ENCODE measurements at places on chromosomes 11 and 22. TPM values are rescaled to one million over a fixed set of nuclear protein-coding genes. Genes with fewer than 3 reads are reported as not detected.

- H3K4me1 ChIP-seq, result peaks cover 6% of the 10 kb centered on the region
- peak; percentile 54 for DNase-seq
- peak overlapping the region; percentile 30 for H3K27ac ChIP-seq
- H3K4me3 ChIP-seq, result peak overlapping the region; percentile 71
- no peaks in the 10 kb centered on the region for H3K36me3 ChIP-seq
Measured at GRCh38 chr11:17352950-17353820, 1.6 kb downstream of the NCR3LG1 start.

- H3K36me3 ChIP-seq, result no peaks in the 10 kb centered on the region
- no peak for DNase-seq
- no peak overlapping the region for H3K27ac ChIP-seq
- H3K27me3 ChIP-seq, result no peaks in the 10 kb centered on the region
Measured at GRCh38 chr11:101034076-101034475, 95.5 kb downstream of the PGR start.

GRCh38 chr22:41285441-41285819 is 557 bp downstream of the RANGAP1 start:
- peak overlapping the region; percentile 92 for H3K27ac ChIP-seq
- peaks cover 37% of the 10 kb centered on the region for H3K36me3 ChIP-seq
- DNase-seq, result peak; percentile 64
- H3K4me1 ChIP-seq, result peaks cover 53% of the 10 kb centered on the region

DNA sequence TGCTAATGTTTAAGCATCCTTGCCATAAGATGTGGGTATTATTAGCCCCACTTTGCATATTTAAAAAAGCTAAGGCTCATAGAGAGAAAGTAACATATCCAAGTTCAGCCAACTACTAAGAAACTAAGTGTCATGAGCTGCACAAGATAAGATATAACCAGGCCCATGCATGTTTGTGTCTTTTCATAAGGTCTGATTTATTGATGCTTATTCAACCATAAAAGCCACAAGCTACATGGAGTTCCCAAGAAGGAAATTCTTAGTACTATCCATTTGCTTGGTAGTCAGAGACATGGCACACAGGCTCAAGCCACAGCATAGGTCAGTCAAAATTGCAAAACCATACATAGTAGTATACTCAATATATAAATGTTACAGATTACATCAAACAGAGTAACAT is 488.5 kb downstream of the SOX6 start:
- DNase-seq, result no peak
- no peaks in the 10 kb centered on the region for H3K36me3 ChIP-seq
- peaks cover 18% of the 10 kb centered on the region for H3K27me3 ChIP-seq
- H3K27ac ChIP-seq, result no peak overlapping the region
- no peaks in the 10 kb centered on the region for H3K4me1 ChIP-seq

GRCh38 chr11:8269636-8270035 is 6.0 kb upstream of the LMO1 start:
- DNase-seq, result no peak
- peaks cover 3% of the 10 kb centered on the region for H3K4me1 ChIP-seq
- no peaks in the 10 kb centered on the region for H3K27me3 ChIP-seq
- H3K36me3 ChIP-seq, result no peaks in the 10 kb centered on the region

Gene SLC37A2
- total RNA-seq, result 5.1 TPM

Gene OR8B4
- not detected for total RNA-seq

DNA sequence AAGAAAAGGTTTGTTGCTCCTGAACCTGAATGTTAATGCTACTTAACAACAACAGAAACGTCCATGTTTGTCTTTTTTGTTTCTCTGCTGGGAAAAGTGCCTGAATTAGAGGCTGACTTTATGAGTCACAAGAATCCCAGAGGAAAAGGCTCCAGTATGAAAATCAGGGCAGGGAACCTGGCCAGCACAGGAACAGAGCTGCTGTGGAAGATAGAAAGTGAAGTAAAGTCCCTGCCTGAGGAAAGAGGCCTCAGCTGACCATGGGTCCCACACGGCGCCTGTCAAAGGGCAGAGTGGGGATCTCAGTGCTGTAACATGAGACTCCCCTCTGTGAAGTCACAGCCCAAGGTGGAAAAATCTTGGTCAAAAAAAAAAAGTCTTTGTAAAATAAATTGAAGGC is 632.3 kb upstream of the CCDC90B start:
- H3K36me3 ChIP-seq, result no peaks in the 10 kb centered on the region
- H3K27me3 ChIP-seq, result 0 out of 2 replicates have a peak, but pooled peaks cover 3% of the 10 kb centered on the region

Gene RAG2
- total RNA-seq, result not detected

Gene LYVE1
- total RNA-seq, result 0.34 TPM

DNA sequence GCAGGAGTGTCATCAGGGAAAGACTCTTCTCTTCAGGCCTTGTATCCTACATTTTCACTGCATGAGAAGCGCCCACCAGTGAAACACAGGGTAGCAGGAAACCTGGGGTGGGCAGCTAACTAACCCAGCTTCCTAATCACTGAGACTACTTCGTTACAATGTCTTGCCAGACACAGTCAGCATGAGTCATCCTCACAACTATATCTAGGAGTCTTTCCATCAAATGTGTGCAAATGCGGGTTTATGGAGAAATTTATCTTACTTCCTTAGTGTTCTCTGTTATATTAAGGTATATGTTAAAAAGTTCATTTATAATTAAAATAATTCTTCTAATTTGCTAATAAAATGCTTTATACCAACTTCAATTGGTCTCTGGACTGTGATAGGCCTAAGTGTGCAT is 79.9 kb upstream of the RAB1B start:
- no peak for DNase-seq
- H3K27me3 ChIP-seq, result no peaks in the 10 kb centered on the region
- H3K4me3 ChIP-seq, result no peak overlapping the region
- H3K36me3 ChIP-seq, result no peaks in the 10 kb centered on the region

DNA sequence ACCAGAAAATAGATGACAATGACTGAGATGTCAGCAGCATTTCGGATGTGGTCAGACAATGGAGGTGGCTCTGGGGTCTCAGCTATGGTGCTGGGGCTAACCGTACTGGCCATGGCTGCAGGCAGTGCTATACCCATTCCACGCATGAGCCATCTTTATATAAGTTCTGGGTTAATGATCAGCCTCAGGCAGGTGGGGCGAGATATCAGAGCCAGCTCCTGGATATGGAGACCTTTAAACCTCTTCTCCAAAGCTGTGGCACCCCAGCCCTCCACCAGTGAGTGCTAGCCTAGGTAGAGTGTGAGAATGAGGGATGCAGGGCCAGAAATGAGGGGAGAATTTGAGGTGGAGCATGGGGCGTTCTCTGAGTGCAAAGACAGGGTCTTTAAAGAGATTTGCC is at the start of gene SLC5A4:
SLC5A4 (minus strand) TSS at position 131 of the 400 bp plus-strand sequence; CDS start at position 113, 18 bp downstream.
- H3K4me3 ChIP-seq, result no peak within 1 kb of the TSS
- no peaks in the 10 kb centered on the region for H3K4me1 ChIP-seq
- no peak within 1 kb of the TSS for H3K27ac ChIP-seq
- DNase-seq, result no peak

GRCh38 chr11:62439785-62440602 is 21.2 kb downstream of the SCGB1A1 start:
- no peak overlapping the region for H3K4me3 ChIP-seq
- no peak overlapping the region for H3K27ac ChIP-seq
- no peaks in the 10 kb centered on the region for H3K36me3 ChIP-seq

Gene YPEL1
- 3.1 TPM for total RNA-seq

DNA sequence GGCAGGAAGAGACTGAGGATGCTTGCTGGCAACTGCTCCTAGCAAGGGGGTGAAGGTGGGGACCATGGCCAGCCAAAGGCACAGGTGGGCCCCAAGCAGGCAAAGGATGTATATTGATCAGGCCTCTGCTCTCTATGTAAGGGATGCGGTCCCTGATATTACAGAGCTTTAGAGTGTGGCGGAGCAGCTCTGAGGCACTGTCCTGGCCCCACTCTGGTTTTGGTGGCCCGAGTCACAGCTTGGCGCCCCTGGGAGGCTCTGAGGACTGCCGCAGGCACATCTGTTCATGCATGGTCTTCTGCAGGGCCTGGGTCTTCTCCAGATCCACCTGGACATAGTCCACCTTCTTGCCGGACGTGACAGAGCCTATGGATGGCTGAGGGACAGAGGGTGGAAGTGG is 45.5 kb downstream of the GAB4 start:
- no peak overlapping the region for H3K27ac ChIP-seq
- DNase-seq, result no peak
- H3K4me3 ChIP-seq, result no peak overlapping the region

DNA sequence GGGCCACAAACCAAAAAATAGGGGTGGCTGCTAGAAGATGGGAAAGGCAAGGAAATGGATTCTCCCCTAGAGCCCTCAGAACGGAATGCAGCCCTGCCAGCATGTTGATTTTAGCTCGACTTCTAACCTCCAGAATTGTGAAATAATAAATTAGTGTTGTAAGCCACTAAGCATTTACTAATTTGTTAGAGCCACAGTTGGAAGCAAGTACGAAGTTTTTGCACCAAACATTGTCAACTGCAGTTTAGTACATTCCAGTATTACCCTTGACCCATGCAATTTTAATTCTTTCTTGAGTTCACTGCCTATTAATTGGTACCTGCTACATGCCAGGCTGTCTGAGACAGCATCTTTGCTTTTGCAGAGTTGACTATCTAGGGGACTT is 32.2 kb downstream of the PARVA start:
- no peaks in the 10 kb centered on the region for H3K27me3 ChIP-seq
- H3K4me3 ChIP-seq, result no peak overlapping the region
- peaks cover 5% of the 10 kb centered on the region for H3K4me1 ChIP-seq
- H3K36me3 ChIP-seq, result no peaks in the 10 kb centered on the region
- no peak for DNase-seq

DNA sequence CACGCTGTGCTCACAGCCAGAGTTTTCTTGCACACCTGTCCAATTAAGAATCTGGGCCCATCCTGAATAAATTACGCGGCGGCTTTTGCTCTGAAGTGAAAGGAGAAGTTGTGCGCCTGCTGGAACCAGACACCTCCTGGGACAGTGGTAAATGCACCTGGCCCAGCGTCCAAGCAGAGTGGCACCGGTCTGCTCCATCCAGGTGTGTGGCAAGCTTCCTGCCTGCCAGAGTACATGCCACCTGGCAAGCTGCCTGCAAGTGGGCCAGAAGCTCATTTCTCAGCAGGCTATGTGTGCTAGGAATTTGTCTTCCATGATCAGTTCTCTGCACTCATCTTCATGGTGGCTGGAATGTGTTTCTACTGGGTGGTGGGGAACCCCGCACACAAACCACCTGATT is 660.6 kb downstream of the ETS1 start:
- DNase-seq, result no peak
- H3K27ac ChIP-seq, result no peak overlapping the region
- no peaks in the 10 kb centered on the region for H3K36me3 ChIP-seq
- H3K4me1 ChIP-seq, result no peaks in the 10 kb centered on the region
- no peak overlapping the region for H3K4me3 ChIP-seq
- no peaks in the 10 kb centered on the region for H3K27me3 ChIP-seq

- H3K27me3 ChIP-seq, result no peaks in the 10 kb centered on the region
- peaks cover 34% of the 10 kb centered on the region for H3K4me1 ChIP-seq
Measured at GRCh38 chr11:73225851-73226250, 7.8 kb downstream of the P2RY2 start.

DNA sequence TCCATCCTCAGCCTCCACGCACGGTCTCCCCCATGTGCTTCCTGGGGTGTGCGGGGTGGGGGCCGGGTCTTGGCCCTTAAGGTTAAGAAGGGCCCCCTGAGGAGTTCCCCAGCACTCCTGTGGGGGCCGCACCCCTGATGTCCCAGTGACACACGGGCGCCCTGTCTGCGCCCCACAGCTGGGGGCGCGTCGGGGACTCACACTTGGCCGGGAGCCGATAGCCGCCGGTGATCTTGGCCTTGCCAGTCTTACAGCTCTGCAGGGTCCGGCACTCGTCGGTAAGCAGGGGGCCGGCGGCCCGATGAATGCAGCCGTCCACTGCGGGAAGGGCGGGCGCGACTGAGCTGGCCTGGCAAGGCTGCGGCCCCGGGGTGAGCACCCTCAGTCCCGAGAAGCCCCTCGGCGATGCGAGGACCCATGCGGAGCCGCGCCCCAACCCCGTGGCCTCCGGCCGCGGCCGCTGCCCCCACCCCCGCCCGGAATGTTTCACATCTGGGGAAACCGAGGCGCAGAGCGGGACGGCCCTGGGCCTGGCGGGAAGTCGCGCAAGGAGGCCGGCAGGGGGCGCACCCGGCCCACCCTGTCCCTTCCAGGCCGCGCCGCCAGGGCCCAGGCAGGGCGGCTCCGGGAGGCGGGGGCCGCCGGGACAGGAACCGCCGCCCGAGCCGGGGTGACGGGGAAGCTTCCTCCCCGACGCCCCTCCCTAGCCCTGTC is 13.9 kb downstream of the OTUB1 start:
- H3K36me3 ChIP-seq, result peaks cover 5% of the 10 kb centered on the region
- H3K27ac ChIP-seq, result no peak overlapping the region
- no peak overlapping the region for H3K4me3 ChIP-seq
- DNase-seq, result no peak
- peaks cover 5% of the 10 kb centered on the region for H3K4me1 ChIP-seq

DNA sequence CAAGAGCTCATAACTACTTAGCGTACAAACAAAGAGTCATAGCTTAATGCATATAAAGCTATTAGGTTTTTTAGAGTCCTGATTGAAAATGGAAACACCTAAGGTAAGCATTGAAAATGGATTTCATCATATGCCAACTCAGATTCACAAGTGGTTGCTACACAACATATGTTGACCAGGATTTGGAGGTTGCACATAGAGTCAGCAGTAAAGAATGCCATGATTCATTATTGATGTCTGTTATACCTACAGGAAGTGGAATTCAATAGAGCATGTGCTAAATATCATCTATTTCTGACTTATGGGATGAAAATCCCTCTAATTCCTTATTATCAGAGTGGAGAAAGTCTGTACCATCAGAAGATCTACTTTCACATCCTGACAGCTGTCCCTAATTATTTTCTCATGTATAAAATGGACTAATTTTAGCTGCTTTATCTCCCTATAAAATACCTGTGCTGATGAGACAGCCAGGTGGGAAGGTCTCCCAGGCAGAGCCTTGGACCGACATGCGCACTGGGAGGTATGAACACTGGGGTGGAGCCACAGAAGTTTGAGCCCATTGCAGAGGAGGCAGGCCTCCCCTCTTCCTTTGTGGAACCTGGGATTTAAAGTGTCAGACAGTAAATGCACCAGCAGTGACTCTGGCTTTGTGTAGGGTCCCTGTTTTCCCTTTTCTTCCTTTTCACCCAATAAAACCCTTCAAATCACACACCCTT is 204.2 kb downstream of the AASDHPPT start:
- H3K4me3 ChIP-seq, result no peak overlapping the region
- H3K27me3 ChIP-seq, result no peaks in the 10 kb centered on the region
- H3K27ac ChIP-seq, result no peak overlapping the region
- H3K36me3 ChIP-seq, result no peaks in the 10 kb centered on the region

- no peak for DNase-seq
- no peaks in the 10 kb centered on the region for H3K4me1 ChIP-seq
- no peak overlapping the region for H3K4me3 ChIP-seq
- no peaks in the 10 kb centered on the region for H3K36me3 ChIP-seq
- no peaks in the 10 kb centered on the region for H3K27me3 ChIP-seq
Measured at GRCh38 chr11:76620489-76620888, 50.1 kb downstream of the LRRC32 start.

- no peak overlapping the region for H3K4me3 ChIP-seq
- H3K36me3 ChIP-seq, result no peaks in the 10 kb centered on the region
- DNase-seq, result no peak
Measured at GRCh38 chr11:8340296-8340695, 76.6 kb upstream of the LMO1 start.

Gene GSTT4
- total RNA-seq, result not detected
